ENCODE measurements at places on chromosomes 4 and X.
A peak's percentile ranks its signal among the peaks of the same experiment; 100 is the strongest.

- DNase-seq = peak; percentile 29
These were observed 147.2 kb upstream of the DKK2 start for GRCh38 chr4:107183155-107183774.

- DNase-seq = no peak
These were observed 256.3 kb downstream of the CENPC start for GRCh38 chr4:67288964-67289363.

GRCh38 chrX:38473701-38474100 is 87.6 kb upstream of the TSPAN7 start:
- no peak for DNase-seq

DNA sequence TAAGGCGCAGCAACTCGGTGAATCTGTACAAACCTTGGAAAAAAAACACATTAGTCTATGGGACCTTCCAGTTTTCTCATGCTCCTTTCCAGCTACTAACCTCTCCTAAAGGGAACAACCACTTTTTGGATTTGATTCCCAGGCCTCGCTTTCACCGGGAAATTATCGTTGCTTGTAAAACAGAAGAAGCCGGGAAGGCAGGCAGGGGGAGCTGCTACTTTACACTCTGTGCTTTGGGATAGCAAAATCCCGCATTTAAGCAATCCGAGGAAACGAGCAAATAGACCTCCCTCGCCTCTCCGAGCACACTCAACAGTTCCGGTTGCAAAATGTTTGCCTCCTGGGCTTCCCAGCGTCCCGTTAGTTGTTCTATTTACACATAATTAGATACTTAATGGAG is 1.2 kb downstream of the CD38 start:
- DNase-seq = no peak

DNA sequence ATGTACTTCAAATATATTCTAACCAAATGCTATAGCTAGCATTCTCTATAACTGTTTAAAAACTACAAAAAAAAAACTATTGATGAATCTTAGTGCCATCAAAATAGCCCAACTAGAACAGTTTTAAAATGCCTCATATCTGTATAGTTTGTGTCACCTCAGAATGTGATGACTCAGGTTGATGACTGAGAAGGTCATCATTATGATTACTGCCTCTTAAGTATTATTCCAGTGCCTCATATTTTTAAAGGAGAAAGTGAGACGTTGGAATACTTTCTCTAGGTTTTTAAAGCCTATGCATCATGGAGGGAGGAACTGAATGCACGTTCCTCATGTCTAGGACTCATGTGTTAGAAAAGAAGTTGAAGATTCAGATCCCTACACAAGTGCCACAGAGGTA is 88.2 kb downstream of the TMA16 start:
- no peak for DNase-seq

DNA sequence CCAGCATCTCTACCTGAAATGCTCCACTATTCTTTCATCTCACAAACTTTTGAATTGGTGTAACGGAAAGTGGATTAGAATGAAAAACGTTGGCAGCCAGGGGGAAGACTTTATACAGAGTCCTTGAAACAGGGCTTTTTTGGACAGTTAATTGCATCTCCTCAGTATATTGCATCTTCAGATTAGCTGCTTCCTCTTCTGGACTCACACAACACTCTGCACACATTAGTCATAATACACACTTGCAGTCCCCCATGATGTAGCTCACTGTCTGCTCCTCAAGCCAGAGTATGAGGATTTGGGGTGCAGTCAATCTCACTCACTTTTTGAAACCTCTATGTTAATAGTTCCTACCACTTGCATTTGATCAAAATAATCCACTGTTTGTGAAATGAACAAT is 101.0 kb downstream of the ADGRA3 start:
- no peak for DNase-seq

- no peak for DNase-seq
These were observed 645.9 kb downstream of the PCDH7 start for GRCh38 chr4:31366041-31366440.

- no peak for DNase-seq
These were observed 26.6 kb downstream of the ADRA2C start for GRCh38 chr4:3792813-3793212.

DNA sequence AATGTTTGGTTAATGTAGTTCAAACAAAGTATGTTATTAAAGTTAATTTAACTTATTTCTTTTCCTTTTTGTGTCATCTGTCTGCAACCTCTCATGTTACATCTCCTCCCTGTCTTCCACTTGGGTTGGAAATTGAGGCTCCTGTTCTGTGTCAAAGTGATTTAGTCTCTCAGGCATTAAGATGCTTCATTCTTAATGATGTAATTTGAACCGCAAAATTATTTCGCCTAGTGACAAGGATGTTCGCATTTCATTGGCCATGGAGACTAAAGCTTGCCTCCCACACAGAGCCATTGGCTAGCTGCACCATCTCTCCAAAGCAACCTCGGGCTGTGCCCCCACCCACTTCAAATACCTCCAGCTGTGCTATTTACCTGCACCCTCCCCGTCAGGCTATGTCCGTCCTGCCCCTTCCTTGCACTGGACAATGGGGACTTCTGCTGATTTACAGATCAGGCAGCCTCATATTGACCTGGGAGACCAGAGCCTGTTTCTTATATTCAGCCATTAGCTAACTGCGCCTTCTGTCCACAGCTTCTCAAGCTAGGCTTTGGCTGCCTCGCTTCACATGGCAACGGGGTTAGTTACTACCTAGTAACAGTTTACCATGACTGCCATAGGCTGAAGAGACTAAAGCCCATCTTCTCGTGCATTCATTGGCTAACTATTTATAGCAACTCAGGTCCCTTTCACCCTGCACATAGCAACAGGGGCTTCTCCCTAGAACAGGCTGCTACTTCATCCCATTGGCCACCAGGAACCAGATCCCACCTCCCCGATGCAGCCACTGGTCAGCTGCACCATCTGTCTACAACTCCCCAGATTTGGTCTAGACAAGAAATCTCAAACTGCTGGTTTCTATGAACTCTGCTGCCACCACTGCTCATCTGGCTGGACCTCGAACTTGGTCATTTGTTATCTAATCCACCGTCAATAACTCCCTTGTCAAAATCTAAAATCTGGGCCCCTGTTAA is 8.6 kb upstream of the ZNF157 start:
- DNase-seq = peak; percentile 81

- DNase-seq = no peak
These were observed 2595.9 kb downstream of the PCDH7 start for GRCh38 chr4:33316033-33316432.

- DNase-seq = no peak
These were observed 80.8 kb downstream of the JAKMIP1 start for GRCh38 chr4:6119507-6120020.

DNA sequence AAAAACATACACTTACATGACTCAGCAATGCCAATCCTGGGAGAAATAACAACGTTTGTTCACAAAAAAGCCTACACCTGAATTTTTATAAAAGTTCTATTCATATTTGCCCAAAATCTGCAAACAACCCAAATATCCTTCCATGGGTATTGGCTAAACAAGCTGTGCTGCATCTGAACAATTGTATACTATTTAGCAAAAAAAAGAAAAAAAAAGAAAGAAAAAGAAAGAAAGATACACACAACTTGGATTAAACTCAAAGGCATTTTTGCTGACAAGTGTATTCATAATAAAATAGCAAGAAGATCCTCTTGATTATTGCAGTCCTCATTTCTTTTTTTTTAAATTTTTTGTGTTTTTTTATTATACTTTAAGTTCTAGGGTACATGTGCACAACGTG is 24.5 kb upstream of the MAGEA3 start:
- DNase-seq = no peak

DNA sequence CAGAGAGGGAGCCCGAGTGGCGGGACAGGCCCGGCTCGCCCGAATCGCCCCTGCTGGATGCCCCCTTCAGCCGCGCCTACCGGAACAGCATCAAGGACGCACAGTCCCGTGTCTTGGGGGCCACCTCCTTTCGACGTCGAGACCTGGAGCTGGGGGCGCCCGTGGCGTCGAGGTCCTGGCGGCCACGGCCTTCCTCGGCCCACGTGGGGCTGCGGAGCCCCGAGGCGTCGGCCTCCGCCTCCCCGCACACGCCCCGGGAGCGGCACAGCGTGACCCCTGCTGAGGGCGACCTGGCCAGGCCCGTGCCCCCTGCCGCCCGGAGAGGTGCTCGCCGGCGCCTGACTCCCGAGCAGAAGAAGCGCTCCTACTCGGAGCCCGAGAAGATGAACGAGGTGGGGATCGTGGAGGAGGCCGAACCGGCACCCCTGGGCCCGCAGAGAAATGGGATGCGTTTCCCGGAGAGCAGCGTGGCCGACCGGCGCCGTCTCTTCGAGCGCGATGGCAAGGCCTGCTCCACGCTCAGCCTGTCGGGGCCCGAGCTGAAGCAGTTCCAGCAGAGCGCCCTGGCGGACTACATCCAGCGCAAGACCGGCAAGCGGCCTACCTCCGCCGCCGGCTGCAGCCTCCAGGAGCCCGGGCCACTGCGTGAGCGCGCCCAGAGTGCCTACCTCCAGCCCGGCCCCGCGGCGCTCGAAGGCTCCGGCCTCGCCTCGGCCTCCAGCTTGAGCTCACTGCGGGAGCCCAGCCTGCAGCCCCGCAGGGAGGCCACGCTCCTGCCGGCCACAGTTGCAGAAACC is 156.9 kb downstream of the SOWAHB start:
- no peak for DNase-seq

- DNase-seq = no peak
These were observed 832.3 kb downstream of the RAB28 start for GRCh38 chr4:12651876-12652275.

- DNase-seq = peak; percentile 16
These were observed 215.3 kb upstream of the TTC29 start for GRCh38 chr4:147160908-147161513.

- DNase-seq = no peak
These were observed 2052.8 kb upstream of the TENM3 start for GRCh38 chr4:180190382-180190781.

- no peak for DNase-seq
These were observed 332.0 kb downstream of the GRXCR1 start for GRCh38 chr4:43224559-43224958.

GRCh38 chrX:22730542-22730941 is 269.2 kb upstream of the DDX53 start:
- DNase-seq = no peak

- DNase-seq = no peak
These were observed 11.9 kb upstream of the SLC9A7 start for GRCh38 chrX:46770817-46771163.

DNA sequence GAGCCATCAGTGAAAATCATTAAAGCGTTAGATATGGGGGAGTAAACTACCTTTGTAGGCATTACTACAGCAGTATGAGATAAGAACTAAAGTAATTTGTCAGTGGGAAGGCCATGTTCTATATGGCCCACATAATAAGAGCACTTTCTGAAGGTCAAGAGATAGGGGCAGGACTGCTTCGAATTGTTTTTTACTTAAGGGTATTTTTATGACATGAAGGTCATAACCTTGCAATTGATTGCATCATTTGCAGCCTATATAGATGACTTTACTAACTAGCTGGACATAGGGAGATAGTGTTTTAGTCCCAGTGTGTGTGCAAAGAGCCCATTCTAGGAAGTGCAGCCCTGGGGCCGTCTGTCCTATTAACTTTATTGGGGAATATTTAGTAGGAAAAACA is 23.6 kb upstream of the GC start:
- DNase-seq = no peak

DNA sequence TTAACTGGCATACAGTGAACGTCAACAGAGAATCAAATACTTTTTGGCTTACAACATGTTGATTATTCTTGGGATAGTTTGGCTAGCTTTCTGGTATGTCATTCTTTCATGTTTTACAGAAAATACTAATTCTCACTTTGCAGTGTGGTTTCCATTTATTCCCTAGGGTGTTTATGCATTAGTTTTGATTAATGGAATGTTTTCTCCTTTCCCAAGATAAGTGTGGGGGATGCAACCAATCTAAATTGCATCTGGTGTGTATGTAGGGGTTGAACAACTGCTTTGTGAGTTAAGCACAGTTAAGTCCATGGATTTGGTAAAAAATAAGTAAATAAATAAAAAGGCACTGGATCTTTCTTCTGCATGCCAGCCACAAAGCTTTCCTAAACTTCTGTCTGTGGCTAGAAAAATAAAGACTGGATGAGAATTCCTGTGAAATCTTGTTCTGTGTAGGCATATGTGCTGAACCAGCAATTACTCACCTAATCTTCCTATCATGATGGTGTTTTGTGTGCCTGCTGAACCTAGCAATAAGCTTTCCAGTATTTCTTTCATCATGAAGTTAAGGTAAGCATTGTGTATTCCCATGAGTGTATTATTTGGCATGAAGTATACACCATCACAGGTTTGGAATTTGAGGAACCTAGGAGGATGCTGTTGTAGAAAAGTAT is 50.6 kb upstream of the TENM3 start:
- DNase-seq = no peak

DNA sequence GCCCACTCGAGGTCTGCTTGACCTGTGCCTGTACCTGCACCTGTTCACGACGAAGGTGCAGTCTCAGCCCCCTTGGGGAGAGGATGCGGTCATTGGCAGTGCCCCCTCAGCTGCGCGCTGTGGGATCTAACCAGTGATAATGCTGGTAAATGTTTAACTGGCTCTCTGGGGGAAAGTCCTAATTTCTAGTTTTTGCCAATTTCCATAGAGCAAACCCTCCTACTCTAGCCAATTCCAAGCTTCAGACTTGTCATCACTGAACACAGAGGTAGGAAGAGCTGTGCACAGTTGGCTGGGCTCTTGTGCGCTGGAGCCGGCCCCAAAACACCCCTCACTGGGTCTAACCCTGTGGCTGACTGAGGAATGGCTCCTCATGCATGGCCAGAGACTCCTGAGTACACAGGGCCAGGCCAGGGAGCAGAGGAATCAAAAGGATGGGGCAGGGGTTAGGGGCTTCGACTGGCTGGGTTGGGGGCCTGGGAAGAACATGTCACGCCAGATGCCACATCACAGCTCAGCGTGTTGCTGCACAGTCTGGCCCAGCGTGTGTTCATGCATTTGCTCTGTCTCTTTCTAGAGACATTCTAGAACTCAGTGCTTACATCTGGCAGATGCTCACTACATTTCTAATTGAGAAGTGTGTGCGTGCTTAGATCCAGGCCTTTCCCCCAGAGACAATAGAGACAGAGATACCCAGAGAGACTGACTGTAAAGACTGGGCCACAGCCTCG is 270.8 kb downstream of the BCOR start:
- DNase-seq = no peak

DNA sequence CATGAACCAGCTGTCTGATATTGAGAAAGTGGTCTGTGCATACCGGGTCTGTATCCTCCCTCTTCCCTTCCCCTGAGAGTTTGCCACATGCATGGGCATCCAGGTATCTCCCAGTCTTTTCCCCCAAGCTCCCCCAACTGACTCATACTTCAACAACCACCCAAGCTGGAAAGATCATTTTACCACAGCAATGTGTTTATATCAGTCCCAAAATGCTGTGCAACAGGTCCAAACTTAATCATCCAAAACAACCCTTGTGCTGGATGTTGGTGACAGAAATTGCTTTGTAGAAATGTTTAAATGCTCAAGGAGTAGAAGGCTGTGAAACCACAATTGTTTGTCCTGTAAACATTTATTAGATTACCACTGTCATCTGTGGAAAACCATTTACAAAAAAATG is 286.8 kb upstream of the KLF3 start:
- no peak for DNase-seq

- peak; percentile 31 for DNase-seq
These were observed 112.3 kb downstream of the NYX start for GRCh38 chrX:41559235-41560052.
